ENCODE measurements at places on chromosomes 1 and 21. TPM values are rescaled to one million over a fixed set of nuclear protein-coding genes. Genes with fewer than 3 reads are reported as not detected.

EPB41 gene
- 211 TPM for total RNA-seq

KCNA3 gene
- total RNA-seq, result 0.69 TPM

PTPRU gene
- total RNA-seq, result 68.9 TPM

EFNA3 gene
- total RNA-seq, result 4.0 TPM

CYYR1 gene
- 25.7 TPM for total RNA-seq

GBP6 gene
- total RNA-seq, result not detected

DNALI1 gene
- 36.5 TPM for total RNA-seq

- DNase-seq, result no peak
- no peaks in the 10 kb centered on the region for H3K36me3 ChIP-seq
- H3K27ac ChIP-seq, result no peak overlapping the region
- H3K4me3 ChIP-seq, result no peak overlapping the region
- H3K27me3 ChIP-seq, result no peaks in the 10 kb centered on the region
These were observed 56.3 kb upstream of the GPR153 start for GRCh38 chr1:6317098-6317760.

GRCh38 chr1:230867101-230867902, 1.0 kb downstream of the C1orf198 start:
- H3K4me3 ChIP-seq, result peak overlapping the region; percentile 83
- no peak overlapping the region for H3K27ac ChIP-seq
- H3K36me3 ChIP-seq, result no peaks in the 10 kb centered on the region
- no peak for DNase-seq
- no peaks in the 10 kb centered on the region for H3K27me3 ChIP-seq
- peaks cover 40% of the 10 kb centered on the region for H3K4me1 ChIP-seq

GRCh38 chr1:94463056-94463764, 45.0 kb downstream of the ABCD3 start:
- no peak overlapping the region for H3K27ac ChIP-seq
- no peaks in the 10 kb centered on the region for H3K27me3 ChIP-seq
- H3K36me3 ChIP-seq, result peaks cover 9% of the 10 kb centered on the region
- DNase-seq, result no peak
- H3K4me3 ChIP-seq, result no peak overlapping the region

DNA sequence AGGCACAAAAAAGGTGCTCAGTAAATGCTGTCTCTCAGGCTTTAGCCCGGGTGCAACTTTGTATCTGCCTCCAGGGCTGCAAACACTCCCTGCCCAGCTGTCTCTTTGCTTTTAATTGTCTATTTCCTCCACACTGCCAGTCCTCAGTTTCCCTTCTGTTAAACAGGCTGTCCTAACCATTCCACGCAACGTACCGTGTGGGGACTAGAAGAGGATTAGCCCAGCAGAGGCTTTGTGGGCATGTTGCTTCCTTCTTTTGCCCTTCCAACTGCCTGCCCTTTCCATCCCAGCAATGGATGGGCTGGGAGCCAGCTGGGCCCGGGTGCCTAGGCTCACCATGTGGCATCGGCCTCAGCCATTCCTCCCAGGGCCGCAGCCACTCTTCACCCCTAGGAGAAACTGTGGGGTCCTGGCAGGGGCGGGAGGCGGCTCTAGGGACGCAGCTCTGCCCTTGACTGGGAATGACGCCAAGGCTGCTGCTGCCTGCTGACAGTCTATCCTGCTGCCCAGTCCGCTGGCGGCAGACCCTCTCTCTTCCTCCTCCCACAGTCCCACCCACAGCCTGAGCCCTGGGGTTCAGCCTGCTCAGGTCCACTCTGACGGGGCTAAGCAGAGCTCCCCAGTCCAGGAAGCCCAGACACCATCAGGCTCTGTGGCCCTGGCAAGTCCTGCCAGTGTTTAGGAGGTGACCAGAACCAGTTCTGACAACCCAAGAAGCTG, 40.6 kb upstream of the LRP8 start:
- H3K36me3 ChIP-seq, result no peaks in the 10 kb centered on the region
- no peaks in the 10 kb centered on the region for H3K27me3 ChIP-seq
- no peak overlapping the region for H3K27ac ChIP-seq
- DNase-seq, result no peak
- H3K4me1 ChIP-seq, result peaks cover 14% of the 10 kb centered on the region
- H3K4me3 ChIP-seq, result no peak overlapping the region

DNA sequence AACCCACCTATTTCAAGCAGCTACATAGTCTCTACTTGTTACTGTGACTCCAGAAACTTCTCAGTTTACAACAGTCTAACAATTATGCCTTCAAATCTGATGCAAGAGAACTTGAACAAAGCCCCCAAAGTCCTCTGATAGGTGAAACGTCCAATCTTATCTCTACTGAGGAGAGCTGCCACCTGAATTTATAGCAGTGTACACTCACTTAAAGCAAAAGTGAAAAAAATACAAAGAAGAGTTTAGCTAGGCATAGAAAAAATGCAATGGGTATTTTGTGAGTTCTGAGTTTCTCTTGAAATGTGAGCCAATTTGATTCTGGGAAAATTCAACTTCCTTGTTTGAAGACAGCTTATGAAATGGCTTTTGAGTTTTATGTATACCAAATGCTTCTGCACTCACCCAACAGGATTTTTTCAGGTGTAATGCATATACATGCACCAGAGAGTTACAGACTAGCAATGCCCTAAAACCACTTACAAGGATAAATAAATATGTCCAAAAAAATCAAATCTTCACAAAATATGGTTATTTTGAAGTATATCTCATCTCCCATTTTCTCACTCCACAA, 17.8 kb upstream of the CLIC6 start:
- H3K36me3 ChIP-seq, result no peaks in the 10 kb centered on the region
- no peaks in the 10 kb centered on the region for H3K4me1 ChIP-seq
- H3K27me3 ChIP-seq, result peaks cover 5% of the 10 kb centered on the region
- no peak overlapping the region for H3K27ac ChIP-seq
- H3K4me3 ChIP-seq, result no peak overlapping the region
- no peak for DNase-seq

DNA sequence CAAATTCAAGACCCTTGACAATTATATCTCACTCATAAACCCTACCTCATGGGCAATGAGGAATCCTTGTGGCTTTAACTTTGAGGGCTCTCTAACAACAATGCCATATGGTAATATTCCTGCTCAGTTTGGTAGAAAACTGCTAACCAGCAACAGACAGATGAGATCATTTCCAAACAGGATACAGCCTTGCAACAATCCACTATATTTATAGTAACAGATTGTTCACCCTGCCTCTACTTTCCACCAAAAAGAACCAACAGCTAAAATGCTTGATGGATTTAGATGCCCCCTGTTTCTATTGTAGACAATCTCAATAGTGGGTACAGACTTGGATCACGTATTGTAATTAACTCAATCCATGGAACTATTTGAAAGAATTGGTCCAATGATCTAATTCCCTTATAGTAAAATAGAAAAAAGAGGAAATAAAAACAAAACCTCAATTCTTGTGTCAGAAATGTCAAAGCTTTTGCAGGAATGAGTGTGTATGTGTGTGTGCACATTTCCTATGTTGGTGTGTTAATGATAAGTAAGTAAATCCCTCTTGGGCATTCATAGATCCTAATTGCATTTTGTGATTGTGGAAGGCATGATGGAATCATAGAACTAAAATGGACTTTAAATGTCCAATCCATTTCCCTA, 100.0 kb upstream of the EDEM3 start:
- H3K27ac ChIP-seq, result no peak overlapping the region
- H3K27me3 ChIP-seq, result no peaks in the 10 kb centered on the region
- H3K4me1 ChIP-seq, result no peaks in the 10 kb centered on the region
- no peak overlapping the region for H3K4me3 ChIP-seq

DNA sequence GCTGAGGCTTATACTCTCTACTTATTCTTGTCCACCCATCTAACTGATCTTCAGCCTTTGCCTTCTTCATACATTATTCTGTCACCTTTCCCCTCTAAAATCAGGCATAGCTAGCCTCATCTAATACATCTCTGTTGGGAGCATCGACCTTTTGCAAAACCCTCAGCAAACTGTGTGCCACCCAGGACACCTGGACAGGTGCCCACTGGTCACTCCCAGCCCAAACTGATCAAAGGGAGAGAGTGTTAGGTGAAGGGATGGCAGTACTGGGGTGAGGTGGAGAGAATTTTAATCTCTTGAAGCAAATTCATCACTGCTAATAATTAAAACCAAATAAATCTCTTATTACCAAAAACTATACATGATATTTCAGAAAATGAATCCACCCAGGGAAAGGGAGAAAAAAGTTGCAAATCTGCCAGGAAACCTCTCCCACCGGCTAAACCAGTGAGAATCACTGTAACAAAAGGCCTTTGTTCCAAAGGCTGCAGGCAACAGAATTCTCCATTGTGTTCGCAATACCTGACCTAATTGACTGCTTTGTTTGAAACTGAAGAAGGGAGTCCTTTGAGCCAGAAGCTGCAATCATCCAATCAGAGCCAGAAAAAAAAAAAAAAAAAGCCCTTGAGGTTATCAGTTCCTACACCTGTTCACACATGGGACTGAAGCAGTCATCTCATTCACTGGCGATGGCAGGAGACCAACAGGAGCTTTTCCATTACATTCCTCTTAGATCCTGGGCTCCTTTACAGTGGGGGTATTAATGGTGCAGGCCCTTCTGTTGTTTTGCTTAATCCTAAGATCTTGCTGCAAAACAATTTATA, 172.6 kb downstream of the APP start:
- H3K27ac ChIP-seq, result peak overlapping the region; percentile 96
- H3K4me3 ChIP-seq, result no peak overlapping the region
- peak; percentile 88 for DNase-seq
- peaks cover 41% of the 10 kb centered on the region for H3K4me1 ChIP-seq
- H3K36me3 ChIP-seq, result peaks cover 4% of the 10 kb centered on the region
- no peaks in the 10 kb centered on the region for H3K27me3 ChIP-seq

- no peak overlapping the region for H3K4me3 ChIP-seq
- H3K36me3 ChIP-seq, result no peaks in the 10 kb centered on the region
- no peaks in the 10 kb centered on the region for H3K27me3 ChIP-seq
- DNase-seq, result no peak
These were observed 21.7 kb upstream of the S100A2 start for GRCh38 chr1:153587314-153587713.

- H3K4me1 ChIP-seq, result no peaks in the 10 kb centered on the region
- DNase-seq, result no peak
- H3K4me3 ChIP-seq, result no peak overlapping the region
- peaks cover 16% of the 10 kb centered on the region for H3K36me3 ChIP-seq
- no peaks in the 10 kb centered on the region for H3K27me3 ChIP-seq
These were observed 57.6 kb downstream of the TRIM33 start for GRCh38 chr1:114453361-114453784.

- no peak overlapping the region for H3K27ac ChIP-seq
- no peak for DNase-seq
- no peaks in the 10 kb centered on the region for H3K4me1 ChIP-seq
- no peak overlapping the region for H3K4me3 ChIP-seq
- no peaks in the 10 kb centered on the region for H3K27me3 ChIP-seq
These were observed 38.8 kb downstream of the VPS45 start for GRCh38 chr1:150106341-150106740.

- H3K4me1 ChIP-seq, result peaks cover 15% of the 10 kb centered on the region
- no peaks in the 10 kb centered on the region for H3K36me3 ChIP-seq
- no peak for DNase-seq
These were observed 839 bp upstream of the ACBD3 start for GRCh38 chr1:226187380-226187779.

DNA sequence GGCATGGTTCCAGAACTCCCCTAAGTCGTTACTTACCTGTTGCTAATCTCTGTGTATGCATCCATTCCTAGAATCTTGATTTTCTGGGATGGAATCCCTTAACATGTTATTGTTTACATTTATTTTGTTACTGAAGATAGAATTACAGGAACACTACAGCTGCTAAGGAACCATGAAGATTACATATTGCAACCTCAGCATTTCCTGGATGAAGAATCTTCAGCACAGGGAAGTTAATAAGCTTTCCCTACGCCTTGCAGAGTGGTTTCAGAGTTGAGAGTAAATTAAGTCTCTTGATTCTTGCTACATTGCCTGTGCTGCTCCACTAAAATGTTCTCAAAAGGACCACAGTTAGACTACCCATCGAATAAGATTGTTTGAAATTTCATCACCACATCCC, 31.4 kb upstream of the GBP6 start:
- no peak overlapping the region for H3K4me3 ChIP-seq
- H3K4me1 ChIP-seq, result no peaks in the 10 kb centered on the region
- no peaks in the 10 kb centered on the region for H3K36me3 ChIP-seq
- H3K27me3 ChIP-seq, result no peaks in the 10 kb centered on the region
- no peak overlapping the region for H3K27ac ChIP-seq

DNA sequence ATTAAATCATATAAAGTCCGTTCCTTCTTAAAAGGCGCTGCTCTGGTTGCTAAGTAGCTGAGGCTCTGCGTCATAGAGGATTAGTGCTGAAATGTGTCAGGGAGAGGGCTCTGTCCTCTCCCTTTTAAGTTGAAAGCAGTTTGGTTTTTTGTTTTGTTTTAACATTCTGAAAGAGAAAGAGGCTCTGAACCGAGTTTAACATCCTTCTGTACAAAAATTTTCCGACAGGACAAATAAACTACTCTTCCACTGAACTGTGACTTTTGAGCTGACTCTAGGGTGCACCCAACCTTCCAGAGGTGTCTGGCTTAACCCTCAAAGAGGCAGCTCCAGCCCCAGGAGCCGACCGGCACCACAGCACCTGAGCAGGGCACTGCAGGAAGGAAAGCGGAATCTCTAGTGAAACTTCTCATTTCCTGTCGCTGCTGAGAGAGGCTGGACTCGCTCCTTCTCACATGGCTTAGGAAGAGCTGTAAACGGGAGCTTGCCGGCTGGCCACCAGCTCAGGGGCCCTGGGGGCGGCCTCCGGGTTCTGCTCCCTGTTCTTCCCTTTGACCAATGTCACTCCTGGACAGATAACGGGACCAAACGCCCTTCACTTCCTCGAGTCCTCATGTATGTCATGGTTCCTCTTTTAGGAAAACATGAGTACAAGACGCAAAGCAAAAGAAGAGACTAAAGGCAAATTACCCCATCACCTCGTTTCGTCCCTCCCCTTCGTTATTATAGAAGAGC, 1.2 kb downstream of the VAV3 start:
- H3K4me3 ChIP-seq, result peak overlapping the region; percentile 73
- peaks cover 12% of the 10 kb centered on the region for H3K4me1 ChIP-seq
- H3K27ac ChIP-seq, result no peak overlapping the region

- no peaks in the 10 kb centered on the region for H3K27me3 ChIP-seq
- H3K36me3 ChIP-seq, result peaks cover 9% of the 10 kb centered on the region
- peak; percentile 42 for DNase-seq
These were observed 2.2 kb downstream of the FBXO28 start for GRCh38 chr1:224116131-224116530.

DNA sequence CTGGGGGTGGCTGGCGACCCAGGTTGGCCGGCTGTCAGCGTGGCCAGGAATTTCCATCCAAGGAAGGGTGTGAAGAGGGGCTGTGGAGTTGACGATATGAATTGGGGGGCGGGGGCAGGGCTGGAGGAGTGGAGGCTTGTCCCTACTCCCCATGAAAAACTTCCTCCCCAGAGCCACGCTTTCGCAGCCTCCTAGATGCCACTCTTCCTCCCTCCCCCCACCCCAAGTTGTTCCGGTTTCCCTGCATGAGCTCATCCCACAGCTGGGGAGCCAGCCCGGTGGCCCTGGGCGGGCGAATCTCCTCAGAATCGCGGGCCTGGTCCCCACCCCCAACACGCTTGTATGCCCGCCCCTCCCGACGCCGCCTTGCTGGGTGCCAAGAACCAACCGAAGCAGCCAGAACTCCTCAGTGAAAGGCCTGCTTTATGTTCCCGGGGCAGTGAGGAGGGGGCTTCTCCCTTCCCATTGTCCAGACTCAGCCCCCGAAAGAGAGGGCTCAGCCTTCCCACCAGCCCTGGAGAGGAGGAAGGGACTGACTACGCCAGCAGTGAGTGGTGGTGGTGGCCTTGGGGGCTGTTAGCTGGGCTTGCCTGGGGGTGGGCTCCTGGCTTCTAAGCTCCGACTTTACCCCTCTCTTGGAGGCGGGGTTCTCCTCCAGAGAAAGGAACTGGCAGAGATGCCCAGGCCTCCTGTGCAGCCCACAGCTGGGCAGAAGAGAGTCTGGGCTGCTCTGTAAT, 1.8 kb upstream of the CSMD2 start:
- no peak overlapping the region for H3K27ac ChIP-seq
- peaks cover 76% of the 10 kb centered on the region for H3K27me3 ChIP-seq

All from neural progenitor cell (in vitro differentiated cells).